ENCODE measurements at places on chromosomes 2 and 18. TPM values are rescaled to one million over a fixed set of nuclear protein-coding genes. Genes with fewer than 3 reads are reported as not detected.

IL1R1 gene
- 1.3 TPM for total RNA-seq

GPR45 gene
- total RNA-seq: 0.98 TPM

ABCG8 gene
- total RNA-seq: not detected

PPP4R3B gene
- total RNA-seq: 60.5 TPM

All from SK-MEL-5 (cell line).